Body of pancreas (tissue), 4 donors: ENCODE measurements at places on chromosomes 4 and X.

DNA sequence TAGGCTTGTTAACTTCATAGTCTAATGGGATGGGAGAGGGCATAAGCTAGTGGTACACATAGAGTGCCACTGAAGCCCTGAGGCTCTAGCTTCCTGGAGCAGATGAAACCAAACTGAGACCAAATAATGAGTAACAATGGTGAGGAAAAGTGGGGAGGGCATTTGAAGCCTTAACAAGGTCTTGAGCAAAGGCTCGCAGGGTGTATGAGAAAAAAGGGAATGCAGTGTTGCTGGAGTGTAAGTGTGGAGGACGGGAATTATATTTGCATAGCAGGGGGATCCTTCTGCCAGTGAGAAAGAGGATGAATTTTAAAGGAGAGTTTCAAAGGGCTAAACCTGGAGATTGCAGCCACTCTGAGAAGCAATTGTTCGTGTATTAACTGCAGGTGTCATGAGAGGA, 263.1 kb downstream of the ANK2 start:
- DNase-seq = no peak

DNA sequence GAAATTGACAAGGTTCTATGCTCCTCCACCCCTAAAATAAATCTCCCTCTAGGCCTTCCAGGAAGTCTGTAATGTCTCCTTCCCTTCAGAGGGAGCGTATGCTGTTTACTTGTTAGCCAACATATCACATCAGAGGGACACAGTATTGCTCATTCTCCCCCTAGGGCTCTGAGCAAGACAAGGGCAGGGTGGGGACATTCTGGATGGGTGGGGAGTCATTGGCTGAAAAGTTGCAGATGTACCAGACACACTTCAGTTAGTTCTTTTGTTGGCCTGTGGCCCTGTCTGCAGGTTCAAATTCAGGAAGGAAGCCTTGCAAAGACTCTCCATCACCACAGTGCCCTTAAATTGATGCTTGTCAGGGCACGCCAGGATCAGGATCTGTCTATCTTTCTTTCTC, 106.3 kb upstream of the TEX13D start:
- no peak for DNase-seq

GRCh38 chr4:53712408-53713020, 121.2 kb upstream of the LNX1 start:
- DNase-seq = no peak

DNA sequence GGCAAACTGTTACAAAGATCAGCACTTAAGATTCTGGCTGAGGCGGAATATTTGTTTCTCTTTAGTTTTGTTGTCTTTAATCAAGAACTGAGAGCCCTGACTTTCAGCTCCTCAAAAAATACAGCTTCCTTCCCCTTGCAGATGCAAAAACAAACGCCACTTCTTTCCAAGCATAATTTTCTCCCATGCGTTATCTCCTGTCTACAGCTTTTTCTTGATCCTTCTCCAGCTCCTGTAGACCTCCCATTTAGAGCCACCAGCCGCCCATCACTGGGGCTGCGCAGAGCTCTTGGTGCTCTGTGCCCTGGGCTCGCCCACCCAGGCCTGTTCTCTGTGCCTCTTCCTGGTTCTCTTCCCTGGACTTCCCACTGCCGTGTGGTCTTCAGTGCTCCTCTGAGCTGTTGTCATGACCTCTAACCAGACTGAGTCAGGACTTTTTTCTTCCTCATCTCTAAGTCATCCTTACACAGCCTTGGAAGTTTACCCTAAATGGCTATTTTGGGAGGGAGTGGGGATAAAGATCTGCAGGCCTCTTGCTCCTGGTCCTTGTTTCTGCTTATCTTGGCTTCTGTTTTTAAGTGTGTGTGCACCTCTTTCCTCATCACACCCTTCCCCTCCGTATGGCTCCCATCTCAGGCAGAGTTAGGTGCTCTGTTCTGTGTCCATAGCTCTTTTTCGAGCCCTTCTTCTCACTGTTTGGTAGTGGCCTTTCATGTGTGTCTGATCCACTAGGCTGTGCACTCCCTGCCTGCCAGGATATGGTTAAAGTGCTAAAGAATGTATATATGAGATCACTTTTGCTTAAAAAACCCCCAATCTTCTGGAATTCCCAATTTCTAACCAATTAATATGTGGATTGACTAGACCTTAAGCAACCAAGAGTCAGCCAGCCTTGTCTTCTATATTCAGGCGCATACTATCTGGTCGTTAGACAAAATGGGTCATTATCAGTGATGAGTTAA, 122.5 kb downstream of the PTTG2 start:
- no peak for DNase-seq
